ENCODE measurements at places on chromosomes 6 and 20.

- no peak for DNase-seq
Observed at GRCh38 chr20:6007094-6007528, 46.7 kb downstream of the LRRN4 start.

DNA sequence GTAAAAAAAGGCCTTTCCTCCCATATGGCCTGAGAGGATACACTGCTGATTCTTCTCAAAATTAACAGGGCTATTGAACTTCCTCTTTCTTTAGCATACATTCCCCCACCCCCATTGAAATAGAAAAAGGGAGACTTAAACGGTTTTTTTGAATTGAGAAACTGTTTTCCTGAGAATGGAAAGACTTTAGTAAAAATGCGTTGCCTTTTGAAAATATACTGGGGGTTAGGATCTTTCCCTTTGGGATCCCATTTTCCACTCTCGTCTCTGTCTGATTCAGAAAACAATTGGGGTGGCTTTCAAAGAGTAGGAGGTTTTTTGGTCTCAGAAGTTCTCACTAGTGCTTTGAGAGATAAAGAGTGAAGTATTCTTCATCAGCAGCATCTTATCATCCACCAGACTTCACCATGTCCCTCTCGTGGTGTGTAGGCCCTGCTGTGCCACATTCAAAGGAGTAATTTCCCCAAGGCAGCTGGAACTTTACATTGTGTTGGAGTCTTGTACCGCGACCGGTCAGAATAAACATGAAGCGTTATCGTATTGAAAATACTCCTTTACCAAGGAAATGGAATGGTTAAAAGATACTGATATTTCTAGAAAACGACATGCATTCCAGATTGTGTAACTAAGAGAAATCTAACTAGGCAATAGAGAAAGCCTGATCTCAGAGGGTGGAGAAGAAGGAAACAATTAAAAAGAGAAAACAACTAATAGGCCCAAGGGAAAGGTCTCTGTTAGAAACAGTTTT lies 10.6 kb downstream of the MYB start:
- DNase-seq = no peak

DNA sequence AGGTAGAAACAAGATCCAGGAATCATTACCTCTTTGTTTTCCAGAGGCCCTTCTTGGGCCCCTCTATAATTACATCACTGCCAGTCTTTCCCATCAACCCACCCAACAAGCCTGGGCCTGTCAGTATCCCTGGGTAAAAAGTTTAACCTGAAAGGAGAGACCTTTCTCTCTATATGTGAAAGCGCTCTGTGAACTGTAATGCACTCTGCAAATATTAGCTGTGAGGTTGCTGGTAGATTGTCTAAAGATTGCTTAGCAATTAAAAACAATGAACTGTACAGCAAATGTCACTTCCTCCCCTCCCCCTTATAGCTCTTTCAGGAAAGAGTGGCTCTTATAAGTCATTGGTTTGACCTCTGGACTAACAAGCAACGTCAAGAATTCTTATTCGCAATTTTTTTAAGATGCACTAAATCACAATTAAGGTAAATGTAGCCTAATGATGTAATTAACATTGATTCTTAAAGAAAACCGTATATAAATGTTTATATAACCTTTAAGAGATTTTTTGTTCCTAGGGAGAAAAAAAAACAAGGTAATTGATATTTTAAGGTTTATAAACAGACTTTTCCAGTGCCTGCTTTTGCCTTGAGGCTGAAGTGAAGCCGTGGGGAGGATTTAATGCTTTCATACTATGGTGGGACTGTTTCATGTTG lies 18.4 kb downstream of the ECT2L start:
- no peak for DNase-seq

GRCh38 chr6:102759415-102759814 lies 1365.9 kb downstream of the GRIK2 start:
- DNase-seq = no peak

DNA sequence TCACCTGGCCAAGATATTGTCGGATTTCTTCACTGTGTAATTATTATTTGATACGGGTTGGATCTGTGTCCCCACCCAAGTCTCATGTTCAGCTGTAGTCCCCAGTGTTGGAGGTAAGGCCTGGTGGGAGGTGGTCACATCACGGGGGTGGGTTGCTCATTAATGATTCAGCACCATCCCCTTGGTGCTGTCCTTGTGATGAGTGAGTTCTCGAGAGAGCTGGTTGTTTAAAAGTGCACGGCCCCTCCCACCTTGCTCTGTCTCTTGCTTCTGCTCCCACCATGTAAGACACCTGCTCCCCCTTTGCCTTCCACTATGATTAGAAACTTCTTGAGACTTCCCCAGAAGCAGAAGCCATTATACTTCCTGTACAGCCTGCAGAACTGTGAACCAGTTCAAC lies 173.9 kb upstream of the PMEPA1 start:
- DNase-seq = no peak

GRCh38 chr6:131572686-131573415 lies at the start of gene ARG1:
Gene ARG1, plus strand, starts transcription at chr6:131573226. Its CDS starts 57 bp downstream, at chr6:131573283.
- DNase-seq = no peak

GRCh38 chr20:57573242-57573641 lies 12.3 kb downstream of the PCK1 start:
- DNase-seq = no peak

DNA sequence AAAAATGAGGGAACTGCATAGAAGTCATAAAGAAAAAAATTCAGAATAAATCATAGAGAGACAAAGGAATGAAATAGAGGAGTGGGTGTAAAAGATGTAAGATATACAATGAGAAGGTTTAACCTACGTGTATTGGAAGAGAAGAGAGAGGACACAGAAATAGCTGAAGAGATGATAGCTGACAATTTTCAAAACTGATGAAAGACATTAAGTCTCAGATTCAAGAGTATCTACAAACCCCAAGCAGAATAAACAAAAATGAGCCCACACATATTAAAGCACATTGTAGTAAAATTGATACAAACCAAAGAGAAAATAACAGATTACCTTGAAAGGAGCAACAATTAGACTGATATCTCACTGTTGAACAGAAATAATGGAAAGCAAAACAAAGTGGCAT lies 143.3 kb upstream of the PRND start:
- DNase-seq = no peak
